ENCODE measurements at places on chromosomes 2 and 18.

GRCh38 chr2:127078666-127079270 lies 28.2 kb downstream of the BIN1 start:
- no peak for DNase-seq

- DNase-seq, result no peak
These were observed 116.6 kb upstream of the NT5C1B start for GRCh38 chr2:18706001-18706400.

DNA sequence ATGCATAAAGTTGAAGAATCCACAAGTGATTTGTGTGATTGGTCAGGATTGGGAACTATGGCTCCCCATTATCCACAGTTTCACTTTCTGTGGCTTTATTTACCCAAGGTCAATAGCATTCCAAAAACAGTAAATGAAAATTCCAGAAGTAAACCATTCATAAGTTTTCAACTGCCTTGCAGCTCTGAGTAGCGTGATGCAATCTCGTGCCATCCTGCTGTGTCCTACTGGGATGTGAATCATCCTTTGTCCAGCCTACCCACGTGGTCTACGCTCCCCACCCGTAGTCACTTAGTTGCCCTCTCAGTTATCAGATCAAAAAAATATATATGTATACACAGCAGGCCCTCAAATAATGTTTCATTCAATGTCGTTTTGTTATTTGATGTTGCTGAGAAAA lies 89.0 kb upstream of the DLGAP1 start:
- DNase-seq, result no peak

- no peak for DNase-seq
These were observed 189.3 kb downstream of the KCNS3 start for GRCh38 chr2:18067588-18068384.

DNA sequence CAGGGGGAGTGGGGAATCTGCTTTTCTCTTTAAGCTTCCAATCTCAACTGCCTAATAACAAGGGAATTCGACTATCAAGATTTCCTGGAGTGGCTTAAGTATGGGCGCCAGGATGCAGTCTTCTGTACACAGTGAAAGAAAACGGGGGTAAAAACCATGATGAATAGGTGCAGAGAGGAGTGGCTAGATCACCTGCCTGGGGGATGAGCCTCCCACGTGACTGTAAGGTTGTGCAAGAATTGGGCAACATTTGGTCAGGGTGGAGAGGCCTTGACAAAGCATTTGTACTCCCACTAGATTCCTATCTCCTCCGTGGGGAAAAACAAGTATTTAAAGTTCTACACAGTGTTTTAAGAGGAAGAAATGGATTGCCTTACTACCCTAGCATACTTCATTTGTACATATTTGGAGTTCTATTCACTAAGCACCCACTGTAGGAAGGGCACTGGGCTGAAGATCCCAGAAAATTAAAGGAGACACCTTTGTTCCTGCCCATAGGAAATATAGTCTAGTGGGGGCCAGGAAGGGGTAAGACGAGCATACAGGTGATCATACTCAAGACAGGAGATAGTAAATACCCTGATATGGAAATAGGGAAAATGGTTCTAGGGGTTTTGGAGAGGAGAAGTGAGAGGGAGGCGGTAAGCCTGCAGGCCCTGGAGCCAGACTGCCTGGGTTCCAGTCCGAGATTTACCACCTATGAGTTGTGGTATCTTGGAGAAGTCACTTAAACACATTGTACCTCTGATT lies 29.2 kb downstream of the EPAS1 start:
- no peak for DNase-seq

- DNase-seq, result no peak
These were observed 106.5 kb upstream of the SCN1A start for GRCh38 chr2:166234112-166234846.

- DNase-seq, result no peak
These were observed 5.7 kb downstream of the ITGB6 start for GRCh38 chr2:160194351-160194750.

DNA sequence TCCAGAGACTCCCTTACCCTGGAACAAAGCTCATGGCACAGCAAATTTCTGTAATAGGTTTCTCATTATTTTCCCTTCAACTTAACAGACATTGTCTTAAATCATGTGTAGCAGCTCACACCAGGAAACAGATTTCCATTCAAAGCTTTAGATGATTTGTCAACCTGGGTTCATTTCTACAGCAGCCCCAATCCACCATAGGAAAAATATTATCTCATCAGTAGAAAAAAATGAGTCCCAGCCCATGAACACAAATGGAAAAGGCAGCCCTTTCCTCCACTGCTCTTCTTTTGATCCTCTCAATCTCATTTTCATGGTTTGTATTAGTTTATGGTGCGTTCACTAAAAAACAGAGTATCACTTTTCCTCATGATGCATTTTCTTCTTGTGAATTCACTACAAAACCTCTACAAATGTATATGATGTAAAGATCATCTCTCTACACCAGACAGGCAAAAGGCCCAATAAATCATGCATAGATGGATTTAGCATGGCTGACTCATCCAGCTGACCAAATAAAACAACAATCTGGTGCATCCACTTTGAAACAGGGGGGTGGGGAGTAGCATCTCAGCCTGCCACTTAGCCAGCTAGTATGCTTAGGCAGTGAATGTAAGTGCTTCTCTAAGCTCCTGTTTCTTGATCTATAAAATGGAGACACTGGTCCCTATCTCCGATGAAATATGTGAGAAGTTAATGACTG lies 78.6 kb downstream of the SATB2 start:
- DNase-seq, result no peak

- DNase-seq, result no peak
These were observed 46.2 kb upstream of the CCDC141 start for GRCh38 chr2:179096090-179096489.

DNA sequence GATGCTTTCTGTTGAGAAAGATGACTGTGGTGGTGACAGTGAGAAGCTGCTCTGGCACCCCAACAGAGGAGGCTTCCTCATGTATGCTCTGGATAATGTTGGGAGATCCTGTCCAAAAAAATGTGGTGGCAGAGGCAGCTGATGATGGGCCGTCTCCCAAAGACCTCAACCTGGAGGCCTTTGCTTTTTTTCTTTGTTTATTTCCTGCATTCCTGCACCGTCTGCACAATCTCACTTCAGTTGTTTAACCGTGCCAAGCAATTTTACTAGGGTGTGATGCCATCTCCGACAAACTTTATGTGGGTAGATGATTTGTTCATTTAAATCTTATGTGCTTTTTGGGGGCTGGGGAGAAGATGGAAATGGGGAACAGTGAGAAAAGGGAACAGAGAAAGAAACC lies 62.2 kb upstream of the IGFBP5 start:
- DNase-seq, result no peak

GRCh38 chr2:42138163-42139015 lies 30.8 kb upstream of the EML4 start:
- DNase-seq, result no peak

DNA sequence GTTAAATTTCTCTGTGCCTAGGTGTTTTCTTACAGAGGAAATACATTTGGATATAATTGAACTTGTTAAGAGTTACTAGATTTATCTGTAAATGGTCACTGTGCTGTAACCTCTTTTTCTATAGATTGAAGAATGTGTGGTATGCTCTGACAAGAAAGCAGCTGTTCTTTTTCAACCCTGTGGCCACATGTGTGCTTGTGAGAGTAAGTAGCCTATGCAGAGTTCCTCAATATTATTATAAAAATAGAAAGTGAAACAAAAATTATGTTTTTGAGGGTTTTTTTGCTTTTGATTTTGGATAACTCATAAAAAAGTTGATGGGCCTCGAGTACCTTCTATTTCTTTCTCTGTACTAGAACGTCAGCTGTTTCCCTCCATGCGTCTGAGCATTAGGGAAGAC lies 112.4 kb downstream of the MIB1 start:
- no peak for DNase-seq

- no peak for DNase-seq
These were observed 177.7 kb upstream of the LRRTM1 start for GRCh38 chr2:80482276-80482675.

DNA sequence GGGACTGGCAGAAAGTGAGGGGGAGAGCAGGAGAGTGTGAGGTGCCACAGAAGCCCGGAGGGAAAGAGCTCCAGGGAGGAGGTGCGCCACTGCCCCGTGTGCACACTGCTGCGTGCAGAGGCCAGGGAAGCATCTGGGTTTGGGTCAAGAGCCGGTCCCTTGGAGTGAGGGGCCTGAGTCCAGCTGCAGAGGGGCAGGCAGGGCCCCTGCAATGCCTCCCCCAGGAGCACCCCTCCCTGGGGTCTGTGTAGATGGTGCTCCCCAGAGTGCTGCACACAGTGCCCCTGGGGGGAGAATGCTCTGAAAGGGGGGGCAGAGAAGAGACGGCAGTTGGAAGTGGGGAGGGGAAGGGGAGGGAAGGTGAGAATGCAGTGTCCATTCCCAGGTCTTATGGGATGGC lies 3.7 kb upstream of the LIMS2 start:
- no peak for DNase-seq

GRCh38 chr18:45363196-45363595 lies 252.1 kb upstream of the SLC14A2 start:
- no peak for DNase-seq

DNA sequence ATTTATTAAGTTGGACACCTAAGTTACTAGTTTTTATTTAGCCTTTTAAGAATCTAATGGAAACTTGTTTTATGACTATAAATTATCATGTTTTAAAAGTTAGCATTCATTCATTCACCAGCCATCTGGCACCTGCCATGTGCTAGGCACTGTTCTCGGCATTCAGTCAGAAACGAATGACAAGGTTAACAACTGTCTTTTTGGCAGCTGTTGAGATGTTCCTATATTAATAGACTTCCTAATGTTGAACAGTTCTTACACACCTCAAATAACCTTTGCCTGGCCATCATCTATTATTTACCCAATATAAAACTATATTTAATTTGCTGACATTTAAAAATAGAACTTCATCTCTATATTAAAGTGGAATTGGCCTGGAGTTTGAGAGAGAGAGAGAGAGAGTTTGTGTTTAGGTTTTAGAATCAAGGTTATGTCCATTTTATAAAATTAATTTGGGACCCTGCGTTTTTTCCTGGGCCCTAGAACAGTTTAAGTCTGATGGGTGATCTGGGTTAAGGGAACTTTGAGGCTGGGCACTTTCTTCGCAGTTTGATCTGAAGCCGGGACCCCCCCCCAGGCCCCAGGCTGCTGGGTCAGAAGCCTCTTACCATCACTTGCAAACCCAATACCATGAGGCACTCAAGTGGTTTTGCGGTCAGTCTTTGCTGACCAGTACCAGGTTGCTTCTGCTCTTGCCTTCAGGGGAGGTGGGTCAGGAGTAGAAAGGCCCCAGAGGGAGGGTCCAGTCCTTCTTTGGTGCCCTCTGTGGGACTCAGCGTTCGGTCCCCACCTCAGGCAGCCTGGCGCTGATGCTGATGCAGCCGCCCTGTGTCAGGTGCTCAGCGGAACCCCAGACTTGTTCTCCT lies 48.3 kb upstream of the ASB1 start:
- no peak for DNase-seq

- no peak for DNase-seq
These were observed 379.4 kb downstream of the CDH2 start for GRCh38 chr18:27797484-27797883.

DNA sequence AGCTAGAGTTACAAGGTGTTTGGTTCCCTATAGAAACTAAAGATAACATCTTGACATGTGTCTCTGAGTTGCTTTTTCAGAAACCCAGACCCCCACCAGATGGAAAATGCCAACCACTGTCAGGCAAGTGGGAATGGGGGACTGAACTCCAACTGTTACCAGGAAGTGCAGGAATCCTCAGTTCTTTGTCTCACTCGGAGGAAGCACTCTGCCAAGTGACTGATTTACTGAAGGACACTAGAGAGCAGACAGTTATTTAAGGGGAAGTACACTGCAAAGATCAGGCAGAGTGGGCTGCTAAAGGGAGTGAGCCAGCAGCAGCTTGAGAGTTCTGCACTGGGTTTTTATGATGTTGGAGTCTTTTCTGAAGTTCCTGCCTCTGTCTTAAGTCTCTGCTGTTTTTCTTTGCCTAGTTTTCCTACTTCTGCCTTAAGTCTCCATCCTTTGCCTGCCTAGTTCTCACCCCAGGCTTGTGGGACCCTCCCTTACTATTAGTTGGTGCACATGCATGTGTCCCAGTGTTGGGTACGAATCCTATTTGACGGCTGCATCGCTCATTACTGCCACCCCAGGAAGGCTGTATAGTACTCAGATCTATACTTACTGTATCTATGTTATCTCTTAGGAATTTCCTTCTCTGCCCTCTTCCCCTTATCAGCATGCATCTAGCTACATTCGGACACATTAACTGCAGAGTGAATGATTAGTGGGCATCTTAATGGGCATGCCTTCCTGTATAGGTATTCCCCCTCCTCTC lies 97.1 kb downstream of the TEX51 start:
- DNase-seq, result no peak

GRCh38 chr2:2930841-2931240 lies 446.8 kb downstream of the EIPR1 start:
- DNase-seq, result no peak

GRCh38 chr2:122061206-122061605 lies 305.8 kb downstream of the TSN start:
- no peak for DNase-seq

DNA sequence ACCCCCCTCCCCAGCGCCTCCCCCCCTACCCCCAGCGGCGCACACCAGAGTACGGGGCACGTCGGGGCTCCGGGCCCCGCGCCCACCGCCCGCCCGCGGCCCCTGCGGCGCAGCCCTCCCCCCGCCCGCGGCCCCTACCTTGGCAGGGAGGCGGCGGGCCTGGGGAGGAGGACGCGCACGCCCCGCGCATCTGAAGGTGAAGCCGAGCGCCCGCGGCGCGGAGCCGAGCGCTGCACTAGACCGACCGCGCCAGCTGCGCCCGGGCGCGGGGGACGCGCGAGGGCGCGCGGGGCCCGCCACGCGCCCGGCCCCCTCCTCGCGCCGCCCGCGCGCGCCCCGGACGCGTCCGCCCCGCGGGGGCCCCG lies at the start of gene ZNF516:
Gene ZNF516 (minus strand): TSS at position 237 of the 365 bp plus-strand sequence. CDS start 52,188 bp downstream, outside the sequence.
- peak; percentile 22 for DNase-seq

GRCh38 chr2:160064916-160065315 lies 2.5 kb upstream of the PLA2R1 start:
- no peak for DNase-seq

DNA sequence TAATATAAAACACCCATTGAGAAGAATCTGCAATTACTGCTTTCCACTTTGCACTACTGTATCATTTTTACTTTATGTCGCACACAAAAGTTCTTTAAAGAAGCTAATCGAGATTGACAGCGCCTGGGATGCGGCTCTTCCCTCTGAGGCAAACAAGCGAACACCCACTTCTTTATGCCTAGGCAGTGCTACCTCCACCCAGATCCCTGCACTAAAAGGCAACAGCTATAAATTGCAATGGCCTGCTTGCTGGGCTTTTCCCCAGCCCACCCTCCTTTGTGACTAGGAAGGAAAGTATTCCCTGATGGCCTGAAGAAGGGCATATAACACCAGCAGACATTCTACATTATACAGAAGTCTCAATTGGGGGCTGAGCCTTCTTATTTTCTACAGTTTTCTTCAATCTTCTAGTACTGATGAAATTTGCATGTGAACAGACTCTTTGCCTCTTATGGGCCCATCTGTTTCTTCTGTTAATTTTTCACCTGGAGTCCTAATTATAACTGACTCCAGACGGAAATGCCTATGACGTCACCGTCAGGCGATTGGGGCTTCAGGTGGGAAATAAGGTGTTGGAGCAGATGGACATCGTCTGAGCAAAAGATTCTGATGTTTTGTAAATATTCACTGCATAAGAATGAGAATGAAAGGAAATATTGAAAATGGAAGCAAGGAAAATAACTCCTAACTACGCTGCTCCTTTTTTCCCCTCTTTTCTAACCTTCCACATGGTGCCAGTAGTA lies 138.9 kb upstream of the DCC start:
- DNase-seq, result no peak

Data from stimulated activated CD4-positive, alpha-beta T cell treated with anti-CD3 and anti-CD28 coated beads, Interleukin-12 subunit alpha, Interleukin-12 subunit beta, amount 100 ng/mL, for 4 hours (primary cell).